ENCODE measurements at places on chromosomes 12 and 14.

DNA sequence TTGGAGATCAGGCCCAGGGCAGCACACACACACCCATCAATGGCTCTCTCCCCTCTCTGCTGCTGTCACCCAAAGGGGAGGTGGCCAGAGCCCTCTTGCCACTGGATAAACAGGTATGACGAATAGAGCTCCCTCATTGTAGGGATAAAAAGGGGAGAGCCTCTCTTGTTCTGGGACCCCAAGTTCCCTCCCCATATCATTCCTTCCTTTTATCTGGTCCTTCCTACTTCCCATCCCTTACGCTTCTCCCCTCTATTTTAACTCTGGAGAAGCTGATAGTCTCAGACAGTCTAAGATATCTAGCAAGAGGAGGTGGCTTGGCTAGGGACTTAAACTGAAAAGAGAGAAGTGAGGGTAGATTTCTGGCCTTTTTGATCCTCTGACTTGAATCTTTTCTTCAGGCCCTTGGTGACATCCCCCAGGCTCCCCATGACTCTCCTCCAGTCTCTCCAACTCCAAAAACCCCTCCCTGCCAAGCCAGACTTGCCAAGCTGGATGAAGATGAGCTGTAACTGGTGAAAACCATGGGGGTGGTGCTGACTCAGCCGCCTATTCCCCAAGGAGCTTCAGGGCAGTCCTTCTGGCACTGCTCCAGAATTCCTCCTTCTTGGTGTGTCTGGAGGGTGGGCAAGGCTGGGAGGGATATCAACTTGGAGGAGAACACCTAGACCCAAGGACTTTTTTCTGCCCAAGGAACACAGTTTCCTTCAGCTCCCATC, 5.3 kb downstream of the ARHGEF25 start:
- DNase-seq = no peak

GRCh38 chr12:1859643-1860042, 39.3 kb downstream of the LRTM2 start:
- no peak for DNase-seq

GRCh38 chr14:89551432-89551831, 134.4 kb upstream of the FOXN3 start:
- DNase-seq = no peak

- DNase-seq = no peak
Observed at GRCh38 chr12:113416091-113416754, 6.0 kb upstream of the SDSL start.

DNA sequence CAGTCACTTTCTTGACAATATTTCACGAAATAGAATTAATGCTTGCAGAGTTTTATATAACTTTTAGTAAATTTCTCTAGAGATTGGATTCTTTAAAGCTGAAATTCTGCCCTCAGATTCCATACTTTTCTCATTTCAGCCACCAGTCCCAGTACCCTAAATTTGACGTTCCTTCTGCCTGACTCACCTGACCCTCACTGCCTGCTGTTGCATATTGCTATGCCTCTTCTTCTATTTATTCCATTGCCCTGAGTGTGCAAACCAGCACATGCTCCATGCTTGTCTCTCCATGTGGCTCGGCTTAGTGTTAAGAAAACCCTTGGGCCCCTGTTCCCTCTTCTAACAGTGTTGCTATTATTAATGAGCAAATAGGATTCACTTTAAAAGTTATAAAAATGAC, 533.3 kb downstream of the LRFN5 start:
- DNase-seq = no peak

GRCh38 chr14:68309616-68310015, 483.3 kb downstream of the ZFP36L1 start:
- no peak for DNase-seq

DNA sequence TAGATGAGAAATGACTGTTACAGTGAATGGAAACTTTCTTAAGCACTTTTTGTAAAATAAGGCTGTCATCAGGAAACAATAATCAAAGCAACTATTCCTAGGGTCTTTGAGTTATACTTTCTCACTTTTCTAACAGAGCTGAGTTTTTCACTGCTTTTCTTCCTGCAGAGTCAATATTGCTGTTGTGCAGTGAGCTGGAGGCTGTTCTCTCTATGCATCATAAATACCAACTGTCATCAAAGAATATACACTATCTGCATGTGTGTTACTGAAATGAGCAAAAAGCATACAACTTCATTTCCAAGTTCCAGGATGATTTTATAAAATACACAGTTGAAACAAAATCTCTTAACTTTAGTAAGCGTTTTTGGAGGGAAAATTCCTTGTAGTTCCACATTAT, 110.4 kb upstream of the CPSF6 start:
- DNase-seq = no peak

DNA sequence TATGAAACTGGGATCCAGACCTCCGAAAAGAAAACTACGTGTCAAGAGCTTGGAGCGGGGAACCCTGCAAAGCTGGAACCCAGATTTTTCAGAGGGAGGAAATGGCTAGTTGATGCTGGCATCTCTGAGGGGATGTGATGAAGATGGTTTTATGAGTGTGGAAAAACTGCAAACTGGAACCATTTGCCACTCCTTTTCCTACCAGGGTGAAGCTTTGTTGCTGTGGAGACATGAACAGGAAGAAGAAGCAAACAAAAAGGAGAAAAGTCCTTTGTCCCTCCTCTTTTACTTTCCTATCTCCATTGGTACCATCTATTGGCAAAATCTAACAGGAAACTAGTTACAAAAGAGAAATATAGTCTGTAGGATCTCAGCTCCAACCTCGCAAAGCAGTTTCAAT, 39.2 kb downstream of the CDK17 start:
- no peak for DNase-seq

- no peak for DNase-seq
Observed at GRCh38 chr12:113278633-113279032, 56.3 kb downstream of the SLC8B1 start.

Measured in stimulated activated CD8-positive, alpha-beta memory T cell treated with anti-CD3 and anti-CD28 coated beads, Interleukin-7, amount 100 ng/mL, for 1 hour (primary cell).